ENCODE measurements at places on chromosomes 16 and 17. TPM values are rescaled to one million over a fixed set of nuclear protein-coding genes. Genes with fewer than 3 reads are reported as not detected.

- H3K4me1 ChIP-seq, result no peaks in the 10 kb centered on the region
- no peak for DNase-seq
These were observed 11.3 kb downstream of the CACNG4 start for GRCh38 chr17:66975614-66976378.

- peaks cover 21% of the 10 kb centered on the region for H3K4me1 ChIP-seq
- DNase-seq, result no peak
These were observed 195.2 kb upstream of the CHMP6 start for GRCh38 chr17:80796430-80796861.

DNA sequence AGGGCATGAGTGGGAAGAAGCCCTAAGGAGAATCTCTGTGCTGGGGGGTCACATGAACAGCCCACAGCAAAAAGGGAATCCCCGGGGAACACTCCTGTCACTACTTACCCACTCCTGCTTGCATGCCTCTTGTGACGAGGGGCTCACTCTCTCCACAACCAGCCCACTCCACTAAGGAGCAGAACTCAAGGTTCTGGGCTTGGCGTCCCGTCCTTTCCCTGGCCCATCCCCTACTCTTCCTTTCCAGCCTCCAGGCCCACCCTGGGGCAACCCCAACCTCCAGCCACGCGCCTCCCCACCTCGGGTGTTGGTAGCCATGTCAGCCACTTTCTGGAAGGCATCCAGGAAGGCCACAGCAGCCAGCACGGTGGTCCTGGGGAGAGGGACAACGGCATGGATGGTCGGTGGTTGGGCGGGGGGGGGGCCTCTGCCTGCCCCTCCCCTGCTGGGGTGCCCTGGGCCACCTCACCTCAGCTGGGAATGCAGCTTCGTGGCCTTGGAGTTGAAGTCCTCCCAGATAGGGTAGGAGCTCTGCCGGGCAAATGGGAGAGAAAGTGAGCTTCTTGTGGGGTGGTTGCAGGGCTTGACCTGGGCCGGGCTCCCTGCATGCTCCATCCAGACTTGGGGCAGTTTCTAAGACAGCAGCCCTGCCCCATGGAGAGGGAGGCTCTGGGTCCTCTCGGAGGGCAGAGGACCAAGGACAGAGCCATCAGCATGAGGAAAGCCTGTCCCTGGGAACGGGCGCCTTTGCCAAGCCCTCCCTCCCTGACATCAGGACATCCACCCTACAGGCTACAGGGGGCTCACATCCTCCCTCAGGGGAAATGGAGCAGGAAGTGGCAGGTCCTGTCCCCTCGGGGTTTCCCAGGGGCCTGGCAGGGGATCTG lies 5.1 kb downstream of the MTSS2 start:
- H3K4me1 ChIP-seq, result peaks cover 52% of the 10 kb centered on the region
- H3K4me3 ChIP-seq, result no peak overlapping the region

- DNase-seq, result peak; percentile 89
- no peaks in the 10 kb centered on the region for H3K27me3 ChIP-seq
- H3K4me1 ChIP-seq, result peaks cover 3% of the 10 kb centered on the region
- H3K27ac ChIP-seq, result peak overlapping the region; percentile 98
These were observed 2.8 kb upstream of the UBTF start for GRCh38 chr17:44222112-44222869.

- no peak for DNase-seq
- H3K27ac ChIP-seq, result no peak overlapping the region
- no peaks in the 10 kb centered on the region for H3K27me3 ChIP-seq
These were observed 29.8 kb downstream of the LIG3 start for GRCh38 chr17:35010093-35010492.

GRCh38 chr16:3458852-3459361 lies 15.4 kb downstream of the NAA60 start:
- H3K4me1 ChIP-seq, result no peaks in the 10 kb centered on the region
- H3K27ac ChIP-seq, result peak overlapping the region; percentile 99
- H3K27me3 ChIP-seq, result no peaks in the 10 kb centered on the region

DNA sequence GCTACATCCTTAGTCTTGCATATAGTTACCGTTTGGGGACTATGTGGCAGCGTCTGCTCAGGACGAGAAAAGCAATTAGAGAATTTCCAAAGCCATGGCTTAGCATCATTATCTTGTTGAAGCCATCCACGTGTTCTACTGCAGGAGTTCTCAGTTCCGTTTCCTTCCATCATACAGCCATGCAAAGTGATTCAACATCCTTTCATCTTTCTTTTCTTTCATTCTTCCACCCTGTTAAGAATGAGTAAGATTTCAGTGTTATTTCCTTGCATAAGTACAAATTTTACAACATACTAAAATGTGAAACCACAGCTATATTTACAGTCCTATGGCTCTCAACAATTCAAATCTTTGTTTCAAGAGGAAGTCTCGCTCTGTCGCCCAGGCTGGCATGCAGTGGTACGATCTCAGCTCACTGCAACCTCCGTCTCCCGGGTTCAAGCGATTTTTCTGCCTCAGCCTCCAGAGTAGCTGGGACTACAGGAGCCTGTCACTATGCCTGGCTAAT lies 3.8 kb downstream of the MARF1 start:
- peaks cover 25% of the 10 kb centered on the region for H3K4me1 ChIP-seq
- H3K27ac ChIP-seq, result no peak overlapping the region
- no peaks in the 10 kb centered on the region for H3K27me3 ChIP-seq

- peaks cover 55% of the 10 kb centered on the region for H3K36me3 ChIP-seq
- no peak for DNase-seq
- H3K27ac ChIP-seq, result no peak overlapping the region
- no peak overlapping the region for H3K4me3 ChIP-seq
- no peaks in the 10 kb centered on the region for H3K27me3 ChIP-seq
These were observed 3.0 kb upstream of the CD68 start for GRCh38 chr17:7576432-7576937.

DNA sequence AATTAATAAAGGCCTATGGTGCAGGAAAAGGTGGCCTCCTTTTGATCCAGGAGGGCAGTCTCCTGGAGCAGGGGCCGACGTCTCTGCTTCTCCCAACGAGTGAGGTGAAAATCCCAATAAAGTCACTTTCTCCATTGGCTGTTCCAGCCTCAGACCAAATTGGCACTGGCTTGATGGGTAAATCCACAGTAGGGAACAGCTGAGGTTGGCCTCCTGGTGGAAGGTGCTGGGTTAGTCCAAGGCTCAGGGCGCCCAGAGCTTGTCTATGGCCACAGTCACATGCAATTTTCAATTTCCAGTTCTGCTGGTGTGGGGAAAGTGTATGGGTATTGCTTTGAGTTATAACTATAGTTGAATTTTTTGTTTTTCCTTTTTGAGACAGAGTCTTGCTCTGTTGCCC lies 79.0 kb downstream of the NETO2 start:
- H3K36me3 ChIP-seq, result no peaks in the 10 kb centered on the region
- H3K27ac ChIP-seq, result no peak overlapping the region
- no peak overlapping the region for H3K4me3 ChIP-seq

DNA sequence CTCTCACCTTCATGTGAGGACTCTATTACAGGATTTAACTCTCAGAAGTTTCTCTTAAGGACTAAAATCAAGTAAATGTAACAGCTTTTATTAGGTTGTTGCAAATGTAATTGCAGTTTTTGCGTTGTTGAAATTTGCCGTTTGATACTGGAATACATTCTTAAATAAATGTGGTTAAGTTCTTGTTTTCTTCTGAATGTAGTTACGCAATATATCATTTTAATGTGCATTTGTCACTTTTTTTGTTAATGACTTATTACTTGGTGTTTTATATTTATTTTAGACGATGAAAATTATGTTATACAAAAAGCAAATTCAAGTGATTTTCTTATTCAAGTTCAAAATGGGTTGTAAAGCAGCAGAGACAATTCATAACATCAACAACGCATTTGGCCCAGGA lies 76.3 kb downstream of the TTC19 start:
- no peak overlapping the region for H3K27ac ChIP-seq
- no peaks in the 10 kb centered on the region for H3K27me3 ChIP-seq
- H3K4me1 ChIP-seq, result no peaks in the 10 kb centered on the region
- peaks cover 76% of the 10 kb centered on the region for H3K36me3 ChIP-seq

DNA sequence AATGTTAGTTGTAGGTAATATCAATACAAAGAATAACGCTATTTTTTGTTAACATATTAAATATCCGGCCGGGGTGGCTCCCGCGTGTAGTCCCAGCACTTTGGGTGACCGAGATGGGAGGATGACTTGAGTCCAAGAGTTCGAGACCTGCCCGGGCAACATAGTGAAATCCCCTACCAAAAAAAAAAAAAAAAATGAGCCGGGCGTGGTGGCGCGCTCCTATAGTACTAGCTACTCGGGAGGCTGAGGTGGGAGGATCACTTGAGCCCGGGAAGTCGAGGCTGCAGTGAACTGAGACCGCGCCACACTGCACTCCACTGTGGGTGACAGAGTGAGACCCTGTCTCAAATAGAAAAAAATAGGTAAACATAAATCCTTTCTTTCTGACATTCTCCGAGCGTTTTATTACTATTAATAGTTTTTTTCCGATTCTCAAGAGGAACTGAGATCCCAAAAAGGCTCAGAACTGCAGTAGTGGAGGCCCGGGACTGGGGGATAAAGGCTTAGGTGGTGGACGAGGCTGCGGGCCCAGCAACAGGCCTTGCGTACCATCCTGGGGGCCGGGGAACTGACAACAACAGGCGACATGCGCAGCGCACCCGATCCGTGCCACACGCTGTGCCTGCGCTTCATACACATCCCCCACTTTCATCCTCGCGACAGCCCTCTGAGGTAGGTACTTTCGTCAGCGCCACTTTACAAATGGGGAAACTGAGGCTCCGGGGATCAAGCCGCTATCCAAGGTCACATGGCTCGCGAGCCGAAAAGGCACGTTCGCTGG lies 919 bp downstream of the N4BP1 start:
- peaks cover 60% of the 10 kb centered on the region for H3K4me1 ChIP-seq
- no peak for DNase-seq
- H3K4me3 ChIP-seq, result peak overlapping the region; percentile 78
- H3K27ac ChIP-seq, result peak overlapping the region; percentile 92
- H3K36me3 ChIP-seq, result no peaks in the 10 kb centered on the region

DNA sequence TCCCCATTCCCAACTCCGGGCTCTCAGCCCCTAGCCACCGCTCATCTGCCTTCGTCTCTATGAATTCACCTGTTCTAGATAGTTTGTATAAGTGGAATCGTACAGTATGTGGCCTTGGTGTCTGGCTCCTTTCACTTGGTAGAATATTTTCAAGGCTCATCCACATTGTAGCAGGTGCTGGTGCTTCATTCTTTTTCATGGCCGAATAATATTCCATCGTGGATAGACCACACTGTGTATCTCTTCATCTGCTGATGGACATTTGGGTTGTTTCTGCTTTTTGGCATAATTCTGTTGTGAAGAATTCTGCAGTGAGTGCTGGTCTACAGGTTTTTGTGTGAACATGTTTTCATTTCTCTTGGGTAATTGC lies 324.2 kb downstream of the SEC14L1 start:
- H3K4me1 ChIP-seq, result peaks cover 78% of the 10 kb centered on the region
- no peak for DNase-seq
- H3K36me3 ChIP-seq, result no peaks in the 10 kb centered on the region
- no peak overlapping the region for H3K27ac ChIP-seq

GRCh38 chr17:17540935-17541639 lies 44.9 kb upstream of the RASD1 start:
- DNase-seq, result no peak
- H3K27me3 ChIP-seq, result no peaks in the 10 kb centered on the region
- H3K36me3 ChIP-seq, result no peaks in the 10 kb centered on the region
- peak overlapping the region; percentile 81 for H3K27ac ChIP-seq
- peaks cover 48% of the 10 kb centered on the region for H3K4me1 ChIP-seq

DNA sequence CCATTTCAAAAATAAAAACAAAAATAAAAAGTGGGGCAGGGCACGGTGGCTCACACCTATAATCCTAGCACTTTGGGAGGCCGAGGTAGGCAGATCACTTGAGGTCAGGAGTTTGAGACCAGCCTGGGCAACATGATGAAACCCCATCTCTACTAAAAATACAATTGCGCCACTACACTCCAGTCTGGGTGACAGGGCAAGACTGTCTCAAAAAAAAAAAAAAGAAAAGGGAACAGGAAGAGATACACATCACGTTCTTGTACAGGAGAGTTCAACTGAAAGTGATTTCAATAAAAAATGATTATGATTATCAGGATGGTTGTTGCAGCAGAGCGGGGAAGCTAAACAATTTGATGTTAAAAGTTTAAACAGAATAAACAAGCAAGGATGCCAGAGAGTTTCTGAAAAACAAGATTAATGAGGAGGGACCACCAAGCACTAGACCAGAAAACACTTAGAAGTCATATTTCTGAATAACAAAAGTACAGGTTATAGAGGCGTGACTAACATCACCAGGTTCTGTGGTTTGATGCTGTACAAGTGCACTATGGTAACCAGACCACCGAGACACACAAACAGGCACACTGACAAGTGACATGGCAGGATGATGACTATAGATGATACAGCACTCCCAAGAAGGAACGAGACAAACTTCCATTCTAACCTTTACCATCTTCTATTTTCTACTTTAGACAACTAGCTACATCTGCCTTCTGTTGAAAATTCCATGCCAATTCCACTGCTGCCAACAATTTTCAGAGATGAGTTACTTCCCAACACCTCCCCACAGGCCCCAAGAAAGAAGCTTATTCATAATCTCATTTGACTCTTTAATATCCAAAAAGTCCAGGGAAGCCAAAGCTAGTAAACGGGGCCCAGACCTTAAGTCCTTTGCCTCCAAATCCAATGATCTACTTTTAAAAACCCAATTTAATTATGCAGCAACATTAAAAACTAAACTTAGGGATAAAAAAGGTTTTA lies 11.8 kb downstream of the DNAJA2 start:
- no peak overlapping the region for H3K4me3 ChIP-seq
- DNase-seq, result no peak
- H3K4me1 ChIP-seq, result peaks cover 12% of the 10 kb centered on the region
- H3K27ac ChIP-seq, result peak overlapping the region; percentile 4
- peaks cover 91% of the 10 kb centered on the region for H3K36me3 ChIP-seq

GRCh38 chr16:56477096-56477878 lies 25.9 kb downstream of the OGFOD1 start:
- no peak overlapping the region for H3K27ac ChIP-seq
- H3K36me3 ChIP-seq, result peaks cover 56% of the 10 kb centered on the region
- no peak for DNase-seq
- H3K4me3 ChIP-seq, result no peak overlapping the region

DNA sequence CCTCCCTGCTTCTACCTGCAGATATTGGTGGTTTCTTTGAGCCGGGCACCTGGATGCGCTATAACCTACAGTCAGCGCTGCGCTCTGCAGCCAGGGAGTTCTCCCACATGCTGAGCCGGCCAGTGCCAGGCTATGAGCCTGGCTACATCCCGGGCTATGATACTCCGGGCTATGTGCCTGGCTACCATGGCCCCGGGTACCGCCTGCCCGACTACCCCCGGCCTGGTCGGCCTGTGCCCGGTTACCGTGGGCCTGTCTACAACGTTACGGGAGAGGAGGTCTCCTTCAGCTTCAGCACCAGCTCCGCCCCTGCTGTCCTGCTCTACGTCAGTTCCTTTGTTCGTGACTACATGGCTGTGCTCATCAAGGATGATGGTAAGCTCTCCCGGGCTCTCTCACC lies 13.2 kb downstream of the CNTNAP1 start:
- no peak overlapping the region for H3K27ac ChIP-seq
- no peaks in the 10 kb centered on the region for H3K4me1 ChIP-seq
- H3K4me3 ChIP-seq, result no peak overlapping the region
- H3K27me3 ChIP-seq, result no peaks in the 10 kb centered on the region
- H3K36me3 ChIP-seq, result peaks cover 28% of the 10 kb centered on the region
- no peak for DNase-seq

GRCh38 chr16:68728523-68728922 lies 8.6 kb upstream of the CDH1 start:
- no peak for DNase-seq
- H3K36me3 ChIP-seq, result no peaks in the 10 kb centered on the region
- H3K4me3 ChIP-seq, result no peak overlapping the region
- no peak overlapping the region for H3K27ac ChIP-seq
- no peaks in the 10 kb centered on the region for H3K4me1 ChIP-seq

KRT39 gene
- not detected for total RNA-seq

CDC27 gene
- 46.6 TPM for total RNA-seq

TMEM100 gene
- 18.0 TPM for total RNA-seq

HS3ST4 gene
- total RNA-seq, result not detected

SLFN13 gene
- total RNA-seq, result 1.1 TPM

TBC1D3I gene
- total RNA-seq, result not detected

CACNG5 gene
- total RNA-seq, result not detected

Data from right atrium auricular region (tissue), 2 donors.